ENCODE measurements at places on chromosomes 3 and 15.

DNA sequence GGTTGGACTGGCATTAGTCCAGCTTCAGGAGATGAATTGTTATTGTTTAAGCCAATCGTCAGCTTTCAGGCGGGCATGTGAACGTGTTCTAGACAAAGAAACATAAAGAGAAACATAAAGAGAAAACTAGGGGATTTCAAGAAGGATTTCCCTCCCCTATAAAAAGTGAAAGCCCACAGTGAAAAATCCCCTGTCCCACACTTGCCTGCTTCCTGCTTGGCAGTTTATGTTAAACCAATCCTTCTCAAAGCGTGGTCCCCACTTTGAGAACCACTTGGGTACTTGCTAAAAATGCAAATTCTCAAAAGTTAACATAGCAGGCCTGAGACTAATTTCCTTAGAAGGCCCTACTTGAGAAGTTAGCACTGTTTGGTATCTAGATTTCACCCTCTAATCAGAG lies 293.0 kb upstream of the SOX14 start:
- DNase-seq: no peak

GRCh38 chr3:194286375-194287146 lies 64.6 kb downstream of the CPN2 start:
- DNase-seq: no peak

DNA sequence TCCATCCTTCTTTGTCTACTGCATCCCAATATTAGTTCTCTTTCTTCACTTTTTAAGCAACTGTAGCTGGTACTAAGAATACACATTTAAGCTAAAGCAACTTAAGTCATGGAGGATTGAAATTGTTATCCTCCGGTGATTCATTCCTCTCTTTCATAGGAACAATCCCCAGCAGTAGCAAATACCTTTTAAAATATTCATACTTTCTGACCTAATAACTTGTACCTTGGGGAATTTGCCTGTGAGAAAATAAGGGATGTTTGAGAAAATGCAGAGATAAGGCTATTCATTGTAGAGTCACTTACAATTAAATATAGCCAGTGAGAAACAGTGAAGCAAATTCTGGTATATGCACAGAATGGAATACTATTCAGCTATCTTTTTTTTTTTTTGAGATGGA lies 66.0 kb downstream of the VPS13C start:
- DNase-seq: no peak

DNA sequence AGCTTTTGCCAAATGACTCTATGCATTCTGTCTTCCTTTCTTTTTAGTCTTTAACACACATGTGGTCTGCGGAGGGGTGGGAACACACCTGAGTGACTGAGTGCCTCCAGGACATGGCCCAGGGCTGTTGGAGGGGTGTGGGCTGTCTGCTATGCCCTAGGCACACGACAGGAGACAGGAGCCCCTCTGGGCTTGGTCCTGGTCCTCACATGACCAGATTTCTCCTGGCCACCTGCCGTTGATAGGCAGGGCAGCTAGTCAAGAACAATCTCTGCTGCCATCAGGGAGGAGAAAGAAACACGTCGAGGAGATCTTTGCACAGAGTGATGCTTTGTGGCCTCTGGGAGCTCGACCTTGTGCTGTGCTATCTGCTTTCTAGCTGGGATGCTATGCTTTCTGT lies 176.6 kb downstream of the KLF13 start:
- DNase-seq: no peak

GRCh38 chr15:85615930-85616329 lies 178.8 kb downstream of the KLHL25 start:
- DNase-seq: no peak

GRCh38 chr3:14602006-14602803 lies 49.4 kb upstream of the CCDC174 start:
- DNase-seq: no peak

- no peak for DNase-seq
Observed at GRCh38 chr15:79474252-79474651, 42.1 kb downstream of the MINAR1 start.

DNA sequence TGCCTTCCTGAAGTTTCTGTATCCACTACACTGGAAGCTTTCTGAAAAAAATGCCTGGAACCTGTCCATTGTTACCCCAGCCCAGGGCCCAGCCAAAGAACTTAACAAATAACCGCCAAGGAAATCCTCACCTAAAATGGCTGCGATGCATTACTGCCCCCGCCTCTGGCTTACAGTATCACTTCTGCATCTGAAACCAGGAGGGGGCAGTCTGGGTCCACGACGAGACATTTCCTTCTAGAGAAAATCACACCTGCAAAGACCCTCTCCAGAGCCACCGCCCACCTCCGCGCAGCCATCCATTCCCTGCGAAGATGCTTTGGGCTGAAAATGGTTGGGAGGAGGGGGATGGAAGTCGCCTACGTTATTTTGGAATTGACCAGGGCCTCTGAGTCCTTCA lies 22.4 kb upstream of the CELF6 start:
- DNase-seq: no peak

DNA sequence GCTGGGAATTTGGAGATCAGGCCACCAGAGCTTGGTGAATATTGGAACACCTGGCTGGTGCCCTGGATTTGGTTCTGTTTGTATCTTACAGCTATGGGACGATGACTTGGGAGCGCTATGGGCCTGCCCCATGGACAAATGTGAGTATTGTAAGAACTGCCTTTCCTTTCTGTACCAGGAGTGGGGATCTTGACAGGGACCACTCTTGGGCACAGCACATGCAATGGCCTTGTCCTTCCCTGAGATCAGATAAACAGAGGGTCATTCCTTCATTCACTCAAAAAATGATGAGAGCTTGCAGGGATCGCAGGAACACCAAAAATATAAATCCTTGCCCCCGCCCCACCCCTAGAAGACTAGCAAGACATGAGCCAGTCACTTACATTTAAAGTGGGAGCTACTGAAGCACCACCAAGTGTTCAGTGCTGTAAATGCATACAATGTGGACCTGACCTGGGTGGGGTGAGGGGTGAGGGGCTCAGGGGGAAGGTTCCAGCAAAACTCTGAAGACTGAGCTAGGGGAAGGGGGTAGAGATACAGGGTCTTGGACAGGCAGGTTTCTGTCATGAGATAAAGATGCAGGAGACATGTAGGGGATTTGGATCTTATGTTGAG lies 2.7 kb upstream of the CRELD1 start:
- no peak for DNase-seq
